ENCODE measurements at places on chromosomes 16 and 17.
A peak's percentile ranks its signal among the peaks of the same experiment; 100 is the strongest.

- DNase-seq, result no peak
Observed at GRCh38 chr16:83914091-83914710, 15.3 kb downstream of the MLYCD start.

- no peak for DNase-seq
Observed at GRCh38 chr17:1298606-1299005, 19.1 kb downstream of the TRARG1 start.

GRCh38 chr16:1791943-1792812, 1.3 kb downstream of the IGFALS start:
- no peak for DNase-seq

- DNase-seq, result peak; percentile 86
Observed at GRCh38 chr17:57747221-57748017, 2.3 kb upstream of the CCDC182 start.

- DNase-seq, result no peak
Observed at GRCh38 chr16:27841061-27841801, 222.3 kb downstream of the GSG1L start.

DNA sequence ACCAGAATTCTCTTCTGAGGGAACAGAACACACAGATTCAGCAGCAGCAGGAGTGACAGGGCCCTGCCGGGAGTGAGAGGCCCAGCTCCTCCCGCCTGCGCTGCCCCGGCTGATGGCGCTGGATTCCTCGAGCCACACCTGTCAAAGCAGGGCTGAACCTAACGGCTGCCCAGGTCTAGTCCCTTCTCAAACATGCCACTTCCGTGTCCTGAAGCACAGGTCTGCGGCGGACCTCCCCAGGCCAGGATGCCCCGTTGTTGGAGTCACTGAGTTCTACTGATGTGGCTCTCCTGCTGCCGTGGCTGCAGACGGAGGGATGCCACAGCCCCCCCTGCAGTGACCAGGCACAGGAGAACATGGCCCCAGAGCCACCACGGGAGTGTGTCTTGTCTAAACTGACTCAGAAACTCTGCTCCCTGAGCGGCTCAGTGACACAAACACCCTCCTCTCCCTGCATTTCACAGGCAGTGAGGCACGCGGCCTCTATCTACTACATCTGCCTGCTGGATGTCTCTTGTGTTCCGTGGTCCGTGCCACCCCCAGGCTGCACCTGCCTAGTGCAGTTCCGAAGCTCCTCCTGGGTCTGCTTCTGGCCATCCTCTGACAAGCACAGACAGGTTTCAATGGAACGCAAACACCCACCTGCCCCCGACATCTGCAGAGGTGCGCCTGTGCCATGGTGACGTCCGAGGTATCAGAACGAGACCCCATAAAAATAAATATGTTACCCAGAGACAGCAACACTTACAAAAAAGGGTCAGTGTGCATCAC, 44.7 kb upstream of the DNAH17 start:
- DNase-seq, result no peak

DNA sequence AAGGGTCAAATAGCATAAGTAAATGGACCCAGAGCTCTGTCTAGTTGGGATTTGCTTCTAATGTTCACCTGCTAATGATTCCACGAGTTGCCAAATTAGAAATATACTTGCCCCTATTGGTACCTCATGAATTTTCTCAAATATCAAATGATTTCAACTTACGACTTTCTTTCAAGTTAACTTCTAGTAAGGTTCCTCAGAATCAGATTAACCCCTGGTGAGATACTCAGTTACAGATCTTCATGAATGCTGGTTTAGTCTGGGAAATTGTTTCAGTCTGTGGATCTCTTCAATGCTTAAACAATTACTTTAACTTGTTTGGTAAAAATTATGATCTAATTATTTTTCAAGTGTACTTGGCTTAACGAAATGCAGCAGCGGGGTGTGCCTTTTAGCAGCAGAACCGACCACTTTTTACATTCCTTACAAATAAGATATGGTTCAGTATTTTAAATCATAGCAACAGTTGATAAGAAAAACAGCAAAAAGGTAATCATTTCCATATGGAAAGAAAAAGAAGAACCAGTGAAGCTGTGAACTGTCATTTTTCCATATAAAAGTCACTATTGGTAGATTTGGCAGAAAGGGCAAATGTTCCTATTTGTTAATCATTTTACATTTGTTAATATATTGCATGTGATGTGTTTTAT, 34.5 kb downstream of the TUBD1 start:
- no peak for DNase-seq

- no peak for DNase-seq
Observed at GRCh38 chr17:67421869-67422273, 44.8 kb downstream of the PITPNC1 start.

DNA sequence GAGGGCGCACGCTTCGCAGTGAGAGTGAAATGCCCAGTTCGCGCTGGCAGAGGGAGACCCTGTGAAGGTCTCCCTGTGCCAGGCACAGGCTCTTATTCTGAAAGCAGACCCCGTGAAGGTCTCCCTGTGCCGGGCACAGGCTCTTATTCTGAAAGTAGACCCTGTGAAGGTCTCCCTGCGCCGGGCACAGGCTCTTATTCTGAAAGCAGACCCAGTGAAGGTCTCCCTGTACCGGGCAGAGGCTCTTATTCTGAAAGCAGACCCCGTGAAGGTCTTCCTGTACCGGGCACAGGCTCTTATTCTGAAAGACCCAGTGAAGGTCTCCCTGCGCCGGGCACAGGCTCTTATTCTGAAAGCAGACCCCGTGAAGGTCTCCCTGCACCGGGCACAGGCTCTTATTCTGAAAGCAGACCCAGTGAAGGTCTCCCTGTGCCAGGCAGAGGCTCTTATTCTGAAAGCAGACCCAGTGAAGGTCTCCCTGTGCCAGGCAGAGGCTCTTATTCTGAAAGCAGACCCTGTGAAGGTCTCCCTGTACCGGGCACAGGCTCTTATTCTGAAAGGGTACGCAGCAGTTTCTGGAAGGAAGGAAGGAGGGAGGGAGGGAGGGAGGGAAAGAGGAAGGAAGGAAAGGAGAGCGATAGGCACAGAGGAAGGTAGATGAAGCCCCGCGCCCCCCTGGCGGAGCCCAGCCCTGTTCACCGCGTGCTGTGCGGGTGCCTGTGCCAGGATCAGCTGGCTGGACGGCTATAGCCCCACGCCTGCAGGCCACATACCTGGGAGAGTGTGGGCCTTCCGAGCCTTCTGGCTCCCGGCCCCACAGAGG, 55.3 kb downstream of the WDR45B start:
- peak; percentile 85 for DNase-seq

- DNase-seq, result no peak
Observed at GRCh38 chr16:30406795-30407101, 658 bp upstream of the ZNF771 start.

DNA sequence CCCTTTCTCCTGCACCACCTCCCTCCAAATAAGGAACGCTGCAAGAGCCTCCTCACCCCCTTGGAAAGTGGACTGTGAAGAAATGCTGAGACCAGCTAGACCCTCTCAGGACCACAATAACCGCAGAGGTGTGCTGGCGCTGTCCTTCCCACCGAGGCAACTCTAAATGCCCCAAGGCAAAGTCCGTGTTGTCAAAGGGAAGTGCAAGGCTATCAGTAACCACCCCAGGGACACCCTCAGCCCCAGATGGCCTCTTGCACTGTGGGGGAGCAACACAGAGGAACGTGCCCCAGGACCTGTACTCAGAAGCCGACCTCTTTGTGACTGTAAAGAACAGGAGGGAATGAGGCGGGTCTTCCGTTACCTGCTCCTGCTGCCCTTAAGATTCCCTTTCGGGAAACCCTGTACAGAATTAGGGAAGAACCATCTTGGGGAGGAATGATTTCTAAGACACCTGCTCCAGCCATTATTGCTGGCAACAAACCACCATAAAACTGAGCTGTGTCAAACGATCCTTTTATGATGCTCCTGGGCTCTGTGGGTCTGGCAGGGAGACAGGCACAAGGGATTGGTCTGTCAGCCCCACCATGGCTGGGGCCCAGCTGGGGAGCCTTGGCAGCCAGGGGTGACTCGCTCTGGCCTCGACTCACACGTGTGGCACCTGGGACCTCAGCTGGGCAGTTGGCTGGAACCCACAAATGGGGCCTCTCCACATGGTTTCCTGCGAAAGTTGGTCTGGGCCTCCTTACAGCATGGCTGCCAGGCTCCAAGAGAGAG, 14.6 kb upstream of the MED9 start:
- no peak for DNase-seq

GRCh38 chr17:28004344-28004743, 38.1 kb upstream of the NLK start:
- no peak for DNase-seq

DNA sequence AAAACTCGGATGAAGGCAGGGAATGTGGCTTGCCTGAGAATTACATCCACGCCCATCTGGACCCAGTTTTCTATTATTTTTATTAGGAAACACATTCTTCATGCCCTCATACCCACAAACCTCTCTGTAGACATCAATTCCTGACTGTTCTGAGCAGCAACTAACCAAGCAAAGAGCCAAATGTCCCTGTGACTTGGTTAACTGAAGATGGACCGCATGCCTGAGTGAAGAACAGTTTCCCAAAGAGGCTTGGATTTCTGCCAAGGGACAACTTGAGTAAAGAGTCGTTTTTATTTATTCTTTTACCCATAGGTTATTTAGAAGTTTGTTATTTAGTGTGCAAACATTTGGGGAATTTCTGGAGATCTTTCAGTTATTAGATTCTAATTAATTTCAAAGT, 259.8 kb downstream of the GRIN2A start:
- no peak for DNase-seq

DNA sequence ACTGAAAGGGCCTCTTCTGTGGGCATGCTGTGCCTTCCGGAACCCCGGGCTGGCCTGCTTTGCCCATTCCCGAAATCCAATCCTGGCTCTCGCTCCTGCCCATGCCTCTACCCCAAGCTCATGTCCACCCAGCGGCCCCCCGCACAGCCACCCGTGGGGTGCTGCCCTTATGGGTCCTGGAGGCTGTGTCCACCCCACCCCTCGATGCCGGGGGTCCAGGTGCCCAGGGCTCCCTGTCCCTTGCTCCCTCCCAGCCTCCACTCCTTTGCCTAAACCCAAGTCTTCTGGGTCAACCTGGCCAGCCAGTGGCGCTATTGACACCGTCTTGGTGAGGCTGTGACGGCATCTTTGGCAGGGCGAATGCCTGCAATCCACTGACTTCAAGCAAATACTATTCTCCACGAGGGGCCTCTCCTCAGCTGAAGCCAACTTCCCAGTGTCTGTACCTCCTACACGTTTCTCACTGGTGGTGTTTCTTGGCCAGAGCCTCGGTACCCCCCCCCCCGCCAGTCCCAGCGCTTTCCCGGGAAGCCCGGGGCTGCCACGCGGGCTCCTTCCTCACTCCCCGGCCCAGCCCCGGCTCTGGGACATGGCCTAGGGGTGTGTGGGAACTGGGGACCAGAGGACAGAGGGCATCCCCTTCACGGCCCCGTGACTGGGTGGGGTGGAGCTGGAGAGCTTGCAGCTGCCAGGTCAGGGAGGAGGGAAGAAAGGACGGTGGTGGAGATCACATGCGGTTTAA, 12.2 kb upstream of the DUS1L start:
- DNase-seq, result no peak

DNA sequence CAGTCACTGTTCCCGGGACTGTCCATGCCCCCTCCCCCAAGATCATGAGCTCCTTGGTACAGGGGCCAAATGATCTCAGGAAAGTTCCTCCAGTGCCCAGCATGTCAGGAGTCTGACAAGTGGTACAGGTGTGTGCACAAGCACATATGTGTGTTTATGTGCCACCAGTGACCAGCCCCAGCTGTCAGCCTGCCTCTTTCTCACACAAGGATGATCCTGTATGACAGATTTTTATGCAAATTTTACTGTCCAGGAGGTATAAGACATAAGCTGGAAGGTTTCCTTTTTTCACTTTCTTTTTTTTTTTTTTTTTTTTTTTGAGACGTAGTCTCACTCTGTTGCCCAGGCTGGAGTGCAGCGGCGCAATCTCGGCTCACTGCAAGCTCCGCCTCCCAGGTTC, 31.4 kb upstream of the GFOD2 start:
- DNase-seq, result no peak

DNA sequence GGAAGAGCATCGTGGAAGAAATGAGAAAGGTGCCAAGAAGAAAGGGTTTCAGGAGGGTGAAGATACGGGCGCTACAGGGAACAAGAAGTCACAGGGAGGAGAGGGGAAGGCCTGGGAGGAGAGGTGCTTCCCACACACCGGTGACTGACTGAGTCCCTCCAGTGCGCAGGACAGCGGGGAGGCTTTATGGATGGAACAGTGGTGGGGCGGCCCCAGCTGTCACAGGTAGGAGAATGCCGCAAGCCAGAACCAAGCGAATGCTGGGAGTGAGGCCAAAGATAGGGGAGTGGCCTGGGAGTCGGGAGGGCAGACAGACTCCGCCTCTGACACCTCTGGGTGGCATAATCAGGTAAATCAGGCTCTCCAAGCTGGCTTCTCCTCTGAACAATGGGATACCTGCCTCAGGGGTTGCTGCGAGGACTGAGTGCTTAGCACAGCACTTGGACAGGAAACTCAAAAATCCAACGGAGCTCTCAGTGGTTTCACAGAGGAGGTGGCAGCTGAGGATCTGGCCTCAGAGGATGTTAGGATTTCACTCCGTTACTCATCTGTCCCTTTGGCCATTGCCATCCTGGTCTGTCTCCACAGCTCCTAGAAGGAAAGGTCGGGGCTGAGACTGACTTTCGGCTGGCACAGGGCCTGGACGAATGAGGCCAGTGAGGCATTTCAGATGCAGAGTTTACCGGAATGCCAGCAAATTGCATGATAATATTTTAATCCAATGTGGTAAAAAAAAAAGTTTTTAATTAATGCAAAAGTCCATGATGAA, 717 bp upstream of the CNP start:
- DNase-seq, result peak; percentile 90

GRCh38 chr17:7841396-7841914, 7.4 kb downstream of the KDM6B start:
- DNase-seq, result peak; percentile 43

GRCh38 chr16:10683170-10683569, 11.6 kb downstream of the TEKT5 start:
- DNase-seq, result no peak

DNA sequence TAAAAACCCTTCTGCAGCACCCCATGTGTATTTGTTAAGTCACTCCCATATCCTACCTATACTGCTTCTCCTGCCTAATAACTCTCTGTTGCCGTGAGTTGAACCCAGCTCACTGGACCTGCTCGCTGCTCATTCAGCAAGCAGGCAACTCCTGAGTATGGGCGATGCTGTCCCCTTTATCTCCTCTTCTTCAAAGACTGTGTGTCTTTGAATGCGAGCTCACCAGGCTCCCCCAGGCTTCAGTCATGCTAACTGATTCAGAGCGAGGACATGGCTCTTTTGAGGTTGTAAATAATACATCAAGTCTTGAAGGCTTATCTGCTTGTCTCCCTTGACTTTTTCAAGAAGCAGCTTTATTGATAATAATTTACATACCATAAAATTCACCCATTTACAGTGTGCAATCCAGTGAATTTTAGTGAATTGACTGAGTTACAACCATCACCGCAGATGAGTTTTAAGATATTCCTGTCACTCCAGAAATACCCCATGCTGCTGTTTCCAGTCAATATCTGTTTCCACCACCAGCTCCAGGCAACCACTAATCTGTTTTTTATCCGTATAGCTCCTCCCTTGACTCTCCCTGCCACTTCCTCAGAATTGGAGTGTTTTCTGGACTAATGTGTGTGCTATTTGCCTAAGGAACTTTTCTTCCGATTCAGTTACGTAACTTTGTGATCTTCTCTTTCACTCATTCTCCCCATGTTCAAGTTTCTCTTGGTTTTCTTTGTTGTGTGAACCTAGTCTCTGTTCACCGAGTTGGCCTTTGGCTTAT, 132.2 kb downstream of the SPECC1 start:
- DNase-seq, result no peak
